Dorsolateral prefrontal cortex (tissue), 122 donors: ENCODE measurements at places on chromosomes 2 and 18. TPM values are rescaled to one million over a fixed set of nuclear protein-coding genes. Genes with fewer than 3 reads are reported as not detected.

CAPN14 gene
- total RNA-seq: 1.6 TPM

RMDN2 gene
- total RNA-seq: 13.2 TPM

ALLC gene
- not detected for total RNA-seq

ALK gene
- 4.3 TPM for total RNA-seq

ASXL3 gene
- 27.3 TPM for total RNA-seq

IL1F10 gene
- not detected for total RNA-seq

FOXI3 gene
- not detected for total RNA-seq

NCKAP5 gene
- 30.4 TPM for total RNA-seq

CHRNA1 gene
- total RNA-seq: 1.2 TPM

CYRIA gene
- total RNA-seq: 105 TPM

MGAT4A gene
- total RNA-seq: 55.4 TPM

L3MBTL4 gene
- 27.8 TPM for total RNA-seq

HAAO gene
- 5.8 TPM for total RNA-seq

RANBP2 gene
- 99.8 TPM for total RNA-seq

GPR45 gene
- total RNA-seq: 3.2 TPM

FOXD4L1 gene
- total RNA-seq: 0.51 TPM

ILKAP gene
- total RNA-seq: 71.7 TPM

SERPINB3 gene
- not detected for total RNA-seq

CD302 gene
- 5.9 TPM for total RNA-seq

SOX11 gene
- 1.6 TPM for total RNA-seq

SGPP2 gene
- total RNA-seq: 35.1 TPM

FEV gene
- total RNA-seq: 1.2 TPM

TTN gene
- total RNA-seq: 5.1 TPM

PPM1G gene
- 36.0 TPM for total RNA-seq

ERFE gene
- 5.2 TPM for total RNA-seq

PER2 gene
- total RNA-seq: 29.4 TPM

SLC14A1 gene
- 89.9 TPM for total RNA-seq

CKAP2L gene
- total RNA-seq: 0.21 TPM

ASPRV1 gene
- 10.2 TPM for total RNA-seq

FOSL2 gene
- total RNA-seq: 69.4 TPM

MALT1 gene
- 16.7 TPM for total RNA-seq

POTEE gene
- not detected for total RNA-seq

LMAN2L gene
- total RNA-seq: 19.4 TPM

ABCG5 gene
- 0.15 TPM for total RNA-seq

CCDC74B gene
- 4.1 TPM for total RNA-seq

FAM98A gene
- total RNA-seq: 77.4 TPM

GALNT13 gene
- 24.7 TPM for total RNA-seq

PPP1R1C gene
- total RNA-seq: 2.4 TPM

ESPNL gene
- total RNA-seq: 0.20 TPM

DNAJC5G gene
- total RNA-seq: 7.1 TPM

HOXD3 gene
- total RNA-seq: not detected

SMYD5 gene
- total RNA-seq: 39.3 TPM

LIMS2 gene
- 12.9 TPM for total RNA-seq

GKN1 gene
- not detected for total RNA-seq

PRKAG3 gene
- not detected for total RNA-seq

ANKAR gene
- 21.0 TPM for total RNA-seq

C2orf92 gene
- total RNA-seq: 24.9 TPM

EPHA4 gene
- 211 TPM for total RNA-seq

EN1 gene
- total RNA-seq: not detected

STARD6 gene
- total RNA-seq: not detected

GPAT2 gene
- total RNA-seq: 0.93 TPM

SERPINB12 gene
- not detected for total RNA-seq

LYPD6 gene
- total RNA-seq: 5.9 TPM

THSD7B gene
- 1.1 TPM for total RNA-seq

FZD7 gene
- total RNA-seq: 4.7 TPM

SP140L gene
- total RNA-seq: 4.4 TPM

LBX2 gene
- not detected for total RNA-seq

ABCB11 gene
- total RNA-seq: 0.13 TPM

TUBA4B gene
- total RNA-seq: not detected

EFR3B gene
- total RNA-seq: 67.0 TPM
